BE2C (cell line): ENCODE measurements at places on chromosomes 12 and 14.

- no peak for DNase-seq
Measured at GRCh38 chr14:81416981-81417380, 16.9 kb upstream of the STON2 start.

GRCh38 chr12:111435661-111436201 is 30.0 kb downstream of the SH2B3 start:
- no peak for DNase-seq

DNA sequence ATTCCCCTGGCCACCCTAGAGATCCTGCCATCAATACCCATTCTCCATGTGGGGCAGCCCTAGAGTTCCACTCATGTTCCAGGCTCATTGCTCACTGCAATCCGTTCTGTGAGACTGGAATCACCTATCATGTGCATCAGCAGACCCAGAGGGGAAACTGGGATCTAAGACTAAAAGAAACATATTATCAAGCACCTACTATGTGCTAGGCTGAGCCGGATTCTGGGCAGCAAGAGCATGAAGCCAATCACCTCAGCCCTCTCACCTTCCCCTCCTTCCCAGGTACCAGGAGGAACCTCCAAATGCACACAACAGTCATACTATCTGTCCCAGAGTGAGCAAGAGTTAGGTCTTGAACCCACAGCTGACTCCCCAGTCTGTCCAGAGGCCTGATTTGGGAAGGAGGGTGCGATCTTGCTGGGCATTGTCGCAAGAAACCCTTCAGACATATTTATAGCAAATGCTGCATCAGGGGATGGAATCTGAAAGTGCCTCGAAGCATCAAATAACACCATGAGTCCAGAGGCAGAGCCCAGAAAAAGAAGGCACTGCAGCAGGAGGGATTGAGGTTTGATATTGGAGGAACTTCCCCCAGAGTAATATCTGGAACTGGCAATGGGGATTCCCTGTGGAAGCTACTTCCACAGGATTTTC is 6.7 kb upstream of the CACNB3 start:
- DNase-seq, result no peak

- DNase-seq, result no peak
Measured at GRCh38 chr12:32611986-32612385, 67.1 kb upstream of the DNM1L start.

- no peak for DNase-seq
Measured at GRCh38 chr14:103729496-103730448, 14.2 kb downstream of the ZFYVE21 start.

DNA sequence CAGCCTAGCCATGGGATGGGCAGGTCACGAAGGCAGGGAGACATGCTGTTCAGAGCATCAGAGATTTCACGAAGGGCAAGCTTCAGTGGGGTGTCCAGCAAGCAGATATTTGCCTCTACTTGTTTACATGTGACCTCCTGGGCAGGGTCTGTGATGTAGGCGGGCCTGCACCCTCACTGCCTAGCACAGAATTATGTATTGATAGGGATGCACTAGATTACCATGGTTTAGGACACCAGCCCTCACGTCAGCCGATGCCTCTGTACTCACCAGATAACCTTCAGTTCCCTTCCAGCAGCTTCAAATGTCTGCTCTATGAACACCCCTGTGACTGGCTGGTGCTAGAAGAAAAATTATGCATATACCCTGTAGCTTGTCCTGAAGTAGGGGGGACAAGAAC is 5.1 kb upstream of the EIF5 start:
- no peak for DNase-seq

GRCh38 chr14:49977126-49977841 is 84.4 kb downstream of the ARF6 start:
- no peak for DNase-seq

DNA sequence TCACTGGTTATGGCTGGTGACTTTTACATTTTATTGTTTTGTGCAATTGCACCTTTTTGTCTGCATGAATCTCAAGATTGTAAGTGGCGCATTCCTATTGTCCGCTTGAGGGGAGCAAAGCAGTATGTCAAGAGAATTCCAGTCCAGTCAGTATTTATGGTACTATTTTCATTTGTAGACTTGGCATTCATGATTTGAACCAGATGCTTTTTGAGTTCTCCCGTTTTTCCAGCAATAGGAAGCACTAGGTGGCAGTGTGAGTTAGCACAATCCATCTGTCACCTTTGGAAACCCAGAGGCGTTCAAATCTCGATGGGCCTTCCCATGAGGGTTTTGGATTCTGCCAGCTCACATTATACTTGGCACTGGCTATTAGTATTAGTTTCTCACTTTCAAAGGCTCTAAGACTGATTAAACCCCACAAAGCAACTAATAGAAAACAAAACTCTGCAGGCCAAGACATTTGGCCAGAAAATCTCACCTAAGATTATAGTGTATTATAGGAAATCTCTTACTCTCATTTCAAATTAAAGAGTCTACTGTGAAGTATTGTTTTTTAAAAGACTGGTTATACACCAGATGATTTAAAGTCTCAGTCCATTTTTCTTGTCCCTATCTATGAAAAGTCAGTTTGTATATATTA is 2.2 kb downstream of the DACT1 start:
- peak; percentile 50 for DNase-seq

GRCh38 chr14:38127356-38127755 is 80.3 kb upstream of the SSTR1 start:
- no peak for DNase-seq

DNA sequence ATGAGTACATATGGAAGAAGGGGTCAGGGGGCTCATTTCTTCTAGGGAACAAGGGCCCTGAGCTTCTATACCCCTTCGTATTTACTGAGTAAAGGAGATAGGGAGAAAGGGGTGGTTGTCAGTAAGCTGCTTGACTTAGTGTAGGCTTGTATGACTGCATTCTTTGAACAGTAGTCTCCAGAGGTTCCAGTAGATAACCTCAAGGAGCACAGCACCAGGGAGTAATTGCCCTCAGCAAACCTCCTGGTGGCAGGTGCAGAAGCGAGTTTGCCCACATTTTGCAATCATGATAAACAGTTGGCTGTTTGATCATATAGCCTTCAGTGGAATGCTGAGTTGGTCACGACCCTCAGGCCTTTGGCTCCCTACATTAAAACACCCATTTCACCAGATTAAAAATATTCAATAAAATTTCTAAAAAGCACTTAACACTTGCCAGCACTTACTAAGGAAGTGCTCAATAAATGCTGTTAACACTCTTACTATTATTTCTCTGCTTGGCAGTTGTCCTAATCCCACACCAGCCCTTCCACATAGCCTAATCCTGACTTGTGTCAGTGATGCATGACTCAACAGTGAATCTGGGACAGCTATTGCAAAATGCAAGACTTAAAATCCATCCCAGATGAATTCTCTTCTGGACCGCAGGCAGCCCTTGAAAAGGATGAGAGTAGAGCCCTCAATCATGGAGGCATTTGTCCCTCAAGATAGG is 3.7 kb upstream of the DHRS4L2 start:
- DNase-seq, result no peak

GRCh38 chr14:51783765-51784164 is 76.6 kb upstream of the GNG2 start:
- no peak for DNase-seq

- DNase-seq, result no peak
Measured at GRCh38 chr12:5204271-5204670, 160.6 kb downstream of the KCNA5 start.

GRCh38 chr14:37988472-37988871 is 219.2 kb upstream of the SSTR1 start:
- no peak for DNase-seq

DNA sequence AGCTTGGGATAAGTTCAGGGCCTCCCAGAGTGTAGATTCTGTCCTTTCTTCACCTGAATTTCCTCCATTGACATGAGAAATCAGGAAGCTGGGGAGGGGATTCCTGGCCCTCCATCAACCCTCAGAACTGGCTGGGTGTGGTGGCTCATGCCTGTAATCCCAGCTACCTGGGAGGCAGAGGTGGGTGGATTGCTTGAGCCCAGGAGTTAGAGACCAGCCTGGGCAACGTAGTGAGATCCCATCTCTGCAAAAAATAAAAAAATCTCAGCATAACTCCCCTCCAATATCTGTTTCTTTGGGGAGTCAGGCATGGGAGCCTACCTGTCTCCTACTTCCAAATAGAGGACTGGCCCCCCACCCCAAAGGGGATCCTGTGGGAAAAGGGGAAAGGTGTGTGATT is 59.8 kb upstream of the TBX3 start:
- no peak for DNase-seq

- DNase-seq, result peak; percentile 94
Measured at GRCh38 chr12:22935090-22935489, 310.1 kb downstream of the ETNK1 start.

- DNase-seq, result no peak
Measured at GRCh38 chr12:77947746-77948145, 117.1 kb downstream of the NAV3 start.

DNA sequence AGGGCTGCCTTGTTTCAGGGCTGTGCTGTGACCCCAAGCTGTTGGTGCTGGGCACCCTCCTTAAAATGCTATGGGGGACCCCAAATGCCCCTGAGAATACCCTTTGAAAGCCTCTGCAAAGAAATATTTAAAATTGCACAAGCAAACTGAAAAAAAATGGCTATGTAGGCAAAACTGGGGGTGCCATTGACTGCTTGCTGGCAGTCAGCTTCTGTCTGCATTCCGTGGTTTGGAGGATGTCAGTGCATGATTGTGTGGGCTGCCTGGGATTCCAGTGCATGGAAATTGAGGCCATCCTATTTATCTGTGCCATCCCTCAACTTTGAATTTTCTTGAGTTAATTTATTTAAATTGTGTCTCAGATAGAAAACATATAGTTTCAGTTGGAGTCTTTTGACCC is 113.7 kb upstream of the RTL1 start:
- DNase-seq, result no peak

- DNase-seq, result no peak
Measured at GRCh38 chr12:52317468-52318052, 3.6 kb downstream of the KRT83 start.

DNA sequence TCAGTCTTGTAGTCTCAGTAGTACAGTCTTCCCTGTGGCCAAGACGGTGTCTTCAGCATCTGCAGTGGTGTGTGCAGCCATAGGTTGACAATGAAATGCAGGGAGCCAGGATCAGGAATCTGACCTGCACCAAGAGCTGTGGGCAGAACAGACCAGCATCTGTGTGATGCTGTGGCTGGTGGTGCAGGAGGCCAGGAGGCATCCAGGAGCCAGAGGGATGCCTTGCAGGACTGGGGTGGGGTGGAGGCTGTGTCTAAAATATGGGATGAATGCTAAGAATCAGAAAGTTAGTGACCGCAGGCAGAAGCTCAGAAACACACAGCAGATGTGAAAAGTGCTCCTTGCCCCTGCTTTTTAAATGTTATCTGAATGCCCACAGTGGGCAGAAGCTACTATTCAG is 209.7 kb downstream of the CACNA1C start:
- no peak for DNase-seq

DNA sequence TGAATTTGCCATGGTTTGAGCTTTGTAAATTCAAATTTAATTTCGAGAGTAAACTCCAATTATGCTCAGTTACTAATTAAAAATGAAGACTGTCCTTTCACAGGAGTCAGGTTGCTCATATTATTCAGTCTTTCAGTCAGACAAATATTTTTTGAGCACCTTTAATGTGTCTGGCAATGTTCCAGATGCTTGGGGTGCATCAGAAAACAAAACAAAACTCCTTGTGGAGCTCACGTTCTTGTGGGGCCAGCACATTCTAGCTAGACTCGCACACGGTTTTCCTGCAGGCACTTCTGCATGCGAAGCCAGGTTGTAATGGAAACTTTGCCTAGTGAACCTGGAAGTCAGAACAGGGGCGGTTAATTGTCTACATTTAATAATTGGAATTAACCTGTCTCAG is 64.0 kb upstream of the ATF1 start:
- DNase-seq, result no peak

- DNase-seq, result no peak
Measured at GRCh38 chr12:63941166-63941800, 96.8 kb downstream of the SRGAP1 start.

GRCh38 chr12:55862286-55862685 is 19.6 kb upstream of the MMP19 start:
- DNase-seq, result no peak

GRCh38 chr12:132672678-132673077 is 14.5 kb downstream of the POLE start:
- no peak for DNase-seq

- no peak for DNase-seq
Measured at GRCh38 chr12:42084522-42084921, 60.2 kb downstream of the GXYLT1 start.

DNA sequence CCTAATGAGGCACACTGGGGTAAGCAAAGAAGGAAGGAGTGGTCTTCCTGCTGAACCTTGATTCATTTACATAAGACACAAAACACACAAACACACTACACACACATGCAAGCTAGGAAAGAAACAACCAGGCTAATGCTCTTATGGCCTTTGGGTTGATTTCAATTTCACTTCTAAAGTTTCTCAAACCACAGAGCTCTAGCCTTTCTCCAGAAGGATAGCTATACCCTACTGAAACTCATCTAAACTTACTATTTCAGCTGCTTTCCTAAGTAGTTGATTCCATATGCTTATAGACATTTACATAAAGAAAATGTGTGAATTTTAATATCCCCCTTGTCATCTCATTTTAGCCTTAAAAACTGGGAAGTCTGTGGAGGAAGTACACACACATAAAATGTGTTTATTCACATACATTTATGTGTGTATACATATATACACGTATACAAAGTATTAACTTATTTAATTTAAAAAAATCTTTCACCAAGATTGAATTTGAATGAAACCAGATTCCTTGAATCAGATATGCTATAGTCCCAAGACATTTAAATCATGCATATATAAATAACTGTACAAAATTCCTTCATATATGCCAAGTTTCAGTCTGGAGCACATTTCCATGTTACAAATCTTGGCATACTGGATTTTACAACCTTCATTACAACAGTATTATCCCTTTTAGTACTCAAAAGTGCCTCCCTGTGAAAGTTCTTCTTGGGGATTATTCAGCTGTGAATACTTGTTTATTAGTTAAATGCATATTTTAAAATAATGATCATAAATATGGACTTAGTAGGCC is 231.8 kb upstream of the NPAS3 start:
- no peak for DNase-seq

DNA sequence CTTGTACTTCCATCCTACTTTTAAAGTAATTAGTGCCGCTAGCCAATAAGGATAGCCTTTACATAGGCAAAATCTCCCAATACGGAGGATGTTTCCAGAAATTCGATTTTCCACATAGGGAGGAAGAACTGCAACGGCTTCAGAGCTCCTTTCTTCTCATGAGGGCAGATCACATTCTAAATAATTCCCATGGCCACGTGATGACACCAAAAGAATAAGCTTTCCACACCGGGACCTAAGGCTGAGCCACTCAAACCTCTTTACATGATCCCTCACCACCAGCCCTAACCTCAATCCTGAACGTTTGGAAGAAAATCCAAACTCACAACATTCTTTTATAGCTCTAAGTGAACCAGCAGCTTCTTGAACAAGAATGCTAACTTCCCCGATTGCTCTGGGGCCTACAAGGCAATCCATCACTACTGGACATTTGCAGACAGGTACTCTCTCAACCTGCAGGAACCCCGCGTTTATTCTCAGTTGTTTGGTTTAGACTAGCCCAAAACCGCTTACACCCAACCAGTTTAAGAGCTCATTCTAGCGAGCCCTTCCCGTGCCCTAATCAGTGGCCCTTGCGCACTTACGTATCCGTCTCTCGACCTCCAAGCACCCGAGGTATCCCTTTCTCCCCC is 884 bp downstream of the CAPRIN2 start:
- no peak for DNase-seq

- no peak for DNase-seq
Measured at GRCh38 chr12:67269633-67270573, 745 bp downstream of the CAND1 start.

GRCh38 chr14:61923348-61923747 is 161.1 kb downstream of the SNAPC1 start:
- no peak for DNase-seq

- no peak for DNase-seq
Measured at GRCh38 chr14:105420101-105420973, 710 bp downstream of the MTA1 start.

- no peak for DNase-seq
Measured at GRCh38 chr12:57725851-57726150, 12.7 kb downstream of the AGAP2 start.
